ENCODE measurements at places on chromosomes 1 and 21.

DNA sequence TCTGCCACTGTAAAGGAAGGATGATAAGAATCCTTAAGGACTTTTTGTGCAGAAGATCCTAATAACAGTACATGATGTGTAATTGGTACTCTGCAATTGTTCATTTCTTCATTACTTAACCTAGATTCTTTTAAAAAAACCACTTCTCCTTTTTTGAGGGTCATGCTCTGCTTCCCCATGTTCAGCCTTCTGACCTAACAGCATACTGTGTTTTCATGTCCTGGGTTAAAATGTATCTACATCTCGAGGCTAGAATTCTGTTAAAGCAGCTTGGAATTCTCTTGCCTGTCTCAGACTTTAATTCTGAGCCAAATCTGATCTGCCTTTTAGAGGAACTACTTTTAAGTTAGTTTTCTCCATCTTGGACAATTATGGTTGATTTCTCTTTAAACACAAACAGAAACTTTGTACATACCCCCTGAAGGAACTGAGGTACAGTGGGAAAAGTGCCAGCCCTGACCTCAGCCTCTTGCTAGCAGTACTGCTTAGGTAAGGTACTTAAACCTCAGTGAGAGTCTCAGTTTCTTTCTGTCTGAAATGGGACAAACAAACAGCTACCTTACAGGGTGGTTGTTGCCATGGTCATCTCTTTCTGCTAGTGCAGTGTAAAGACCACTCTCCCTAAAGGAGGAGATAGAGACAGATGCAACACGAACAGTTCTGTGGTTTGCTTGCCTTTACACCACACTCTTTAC is 103.2 kb upstream of the DYNLT5 start:
- DNase-seq: no peak

DNA sequence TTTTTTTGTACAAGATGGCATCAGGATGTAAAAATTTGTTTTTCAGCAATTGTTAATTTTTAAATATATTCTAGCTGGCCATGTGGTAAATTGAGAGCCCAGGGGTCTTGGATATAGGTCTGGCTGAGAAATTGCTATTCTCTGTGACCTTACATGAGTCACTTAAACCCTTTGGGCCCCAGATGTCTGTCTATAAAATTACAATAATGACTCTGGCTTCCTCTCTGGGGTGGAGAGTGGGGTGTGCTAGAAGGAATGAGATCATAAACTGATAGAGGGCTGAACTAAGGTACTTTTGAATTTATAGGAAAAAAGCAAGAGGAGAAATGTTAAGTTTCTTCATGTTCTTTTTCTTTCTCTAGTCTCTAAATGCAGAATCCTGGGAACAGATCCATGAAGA is 12.4 kb upstream of the TCHH start:
- DNase-seq: no peak

DNA sequence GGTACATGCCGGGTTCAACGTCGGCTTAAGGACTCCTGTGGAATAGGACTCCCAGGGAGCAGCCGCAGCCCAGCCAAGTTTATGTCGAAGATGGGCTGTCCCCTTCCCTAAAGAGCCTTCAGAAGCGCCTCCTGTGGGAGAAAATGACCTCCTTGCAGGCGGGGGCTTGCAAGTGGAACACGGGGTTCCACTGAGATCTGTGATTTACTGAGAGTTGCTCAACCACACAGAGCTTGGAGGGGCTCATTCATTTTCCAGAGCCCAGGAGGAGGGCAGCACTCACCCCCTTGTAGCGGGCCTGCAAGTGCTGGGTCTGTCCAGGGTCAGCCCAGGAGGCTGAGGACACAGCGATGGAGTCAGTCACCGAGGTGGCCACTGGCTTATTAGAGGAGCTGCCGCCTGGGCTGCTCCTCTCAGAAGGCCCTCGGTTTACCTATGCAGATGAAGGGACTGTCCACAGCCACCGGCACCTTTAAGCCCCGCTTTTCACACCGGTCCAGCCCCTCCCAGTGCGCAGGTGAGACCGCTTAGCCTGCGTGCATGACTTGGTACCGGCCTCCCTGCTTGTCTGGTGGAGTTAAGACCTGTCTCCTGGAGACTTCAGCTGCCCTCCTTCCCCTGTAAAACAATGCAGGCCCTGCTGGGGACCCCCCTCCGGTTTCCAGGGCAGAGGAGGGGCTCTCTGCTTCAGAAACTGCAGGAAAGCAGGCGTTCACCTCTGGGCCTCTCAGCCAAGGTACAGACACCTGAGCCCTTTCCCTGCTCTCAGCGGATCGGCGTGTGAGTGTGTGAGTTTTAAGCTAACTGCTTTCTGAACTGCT is 57.5 kb downstream of the ATP5PO start:
- no peak for DNase-seq

DNA sequence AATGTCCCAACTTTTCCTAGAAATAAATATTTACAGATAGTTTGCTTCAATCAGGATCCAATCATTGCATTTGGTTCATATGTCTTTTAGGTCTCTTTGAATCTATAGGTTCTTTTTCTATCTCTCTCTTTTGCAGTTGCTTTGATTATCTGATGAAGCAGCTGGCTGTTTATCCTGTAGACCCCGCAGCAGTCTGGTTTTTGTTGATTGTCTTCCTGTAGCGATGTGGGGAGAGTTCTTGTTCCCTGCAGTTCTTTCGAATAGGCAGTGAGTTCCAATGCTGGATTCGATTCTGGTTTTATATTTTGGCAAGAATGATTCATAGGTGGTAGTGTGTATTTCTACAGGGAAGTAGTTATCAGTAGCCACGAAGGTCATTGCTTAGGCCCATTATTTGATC is 7.4 kb upstream of the MIXL1 start:
- DNase-seq: no peak

DNA sequence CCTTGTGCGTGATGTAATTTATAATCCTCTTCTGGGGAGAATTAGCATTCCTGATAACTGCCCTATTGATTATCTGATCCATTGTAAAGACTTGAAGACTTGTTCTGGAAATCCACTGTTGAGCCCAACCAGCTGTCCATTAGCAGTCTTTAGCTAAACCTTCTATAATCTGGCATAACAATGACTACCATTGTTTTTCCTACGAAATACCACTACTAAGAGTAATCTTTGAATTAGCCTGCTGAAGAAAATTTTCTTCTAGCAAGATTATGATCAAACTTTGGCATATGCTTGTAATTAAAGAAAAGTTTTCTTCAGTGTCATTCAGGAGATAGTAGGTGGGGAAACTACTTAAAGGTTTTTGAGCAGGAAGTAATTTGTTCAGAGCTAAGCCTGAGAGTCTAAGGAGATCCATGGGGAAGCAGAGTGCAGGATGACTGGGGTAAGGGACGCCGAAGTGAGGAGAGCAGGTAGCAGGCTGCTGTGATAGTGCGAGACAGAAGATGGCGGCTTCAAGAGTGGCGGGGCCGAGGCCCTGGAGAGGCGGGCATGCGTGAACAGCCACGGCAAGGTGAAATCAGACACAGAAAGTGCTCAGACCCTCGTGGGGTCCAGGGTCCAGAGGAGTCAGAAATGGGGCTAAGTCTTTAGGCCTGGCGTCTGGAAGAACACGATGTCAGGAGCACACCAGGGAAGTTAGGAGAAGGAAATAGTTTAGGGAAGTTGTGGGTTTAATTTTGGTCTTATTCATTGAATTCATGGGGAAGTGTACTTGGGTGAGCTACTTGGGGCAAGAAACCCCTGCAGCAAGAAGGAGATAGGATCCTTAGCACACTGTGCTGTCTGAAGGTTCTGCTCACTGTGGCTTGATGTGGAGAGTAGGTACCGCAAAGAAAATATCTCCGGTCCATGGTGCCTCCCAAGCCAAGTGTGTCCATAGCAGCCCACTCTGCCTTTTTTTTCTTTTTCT is 112.6 kb upstream of the ADAR start:
- no peak for DNase-seq

DNA sequence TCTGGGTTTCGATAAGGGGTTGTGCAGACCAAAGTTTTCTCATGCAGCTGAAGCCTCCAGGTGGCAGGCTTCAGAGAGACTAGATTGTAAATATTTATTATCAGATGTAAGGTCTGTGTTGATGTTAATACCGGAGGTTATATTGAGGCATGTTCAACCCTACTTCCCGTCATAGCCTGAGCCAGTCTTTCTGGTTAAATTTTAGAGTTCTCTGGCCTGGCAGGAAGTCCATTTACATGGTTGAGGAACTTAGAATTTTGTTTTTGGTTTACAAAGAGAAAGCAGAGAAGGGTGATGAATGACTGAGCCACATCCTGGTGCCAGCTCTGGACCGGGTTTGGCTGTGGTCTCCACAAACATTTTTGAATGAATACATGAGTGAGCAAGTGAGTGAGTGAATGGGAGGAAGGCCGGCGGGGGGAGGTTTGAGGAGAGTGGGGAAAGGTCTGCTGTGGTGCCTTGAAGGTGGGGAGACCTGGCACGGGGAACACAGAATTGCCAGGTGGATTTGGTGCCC is 218.5 kb downstream of the DISC1 start:
- no peak for DNase-seq

GRCh38 chr1:14520514-14521163 is 77.8 kb upstream of the KAZN start:
- no peak for DNase-seq

DNA sequence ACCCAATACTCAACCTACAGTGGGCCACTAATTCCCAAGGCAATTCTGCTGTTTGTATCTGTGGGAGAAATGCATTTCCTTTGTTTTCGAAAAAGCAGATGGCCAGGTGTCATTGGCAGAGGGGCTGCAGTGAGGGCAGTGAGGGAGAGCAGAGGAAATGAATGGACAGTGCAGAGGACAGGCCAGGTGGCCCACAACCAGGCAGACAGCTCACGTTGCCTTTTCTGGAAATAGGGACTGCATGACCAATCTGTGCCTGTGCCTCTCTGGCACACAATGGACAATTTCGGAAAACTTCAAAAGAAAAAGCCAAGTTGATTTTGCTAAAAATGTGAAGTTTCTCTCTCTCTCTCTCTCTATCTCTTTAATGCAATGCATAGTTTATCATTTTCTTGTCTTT is 52.6 kb upstream of the ETS2 start:
- no peak for DNase-seq

- no peak for DNase-seq
Measured at GRCh38 chr1:104120525-104120924, 370.8 kb downstream of the AMY1C start.

- DNase-seq: no peak
Measured at GRCh38 chr1:206112600-206113301, 4.4 kb downstream of the AVPR1B start.

GRCh38 chr1:19374926-19375325 is 62.8 kb downstream of the SLC66A1 start:
- DNase-seq: no peak

GRCh38 chr1:15918962-15919715 is 56.8 kb downstream of the ZBTB17 start:
- peak; percentile 25 for DNase-seq

- DNase-seq: no peak
Measured at GRCh38 chr1:192973988-192974387, 85.2 kb downstream of the UCHL5 start.

DNA sequence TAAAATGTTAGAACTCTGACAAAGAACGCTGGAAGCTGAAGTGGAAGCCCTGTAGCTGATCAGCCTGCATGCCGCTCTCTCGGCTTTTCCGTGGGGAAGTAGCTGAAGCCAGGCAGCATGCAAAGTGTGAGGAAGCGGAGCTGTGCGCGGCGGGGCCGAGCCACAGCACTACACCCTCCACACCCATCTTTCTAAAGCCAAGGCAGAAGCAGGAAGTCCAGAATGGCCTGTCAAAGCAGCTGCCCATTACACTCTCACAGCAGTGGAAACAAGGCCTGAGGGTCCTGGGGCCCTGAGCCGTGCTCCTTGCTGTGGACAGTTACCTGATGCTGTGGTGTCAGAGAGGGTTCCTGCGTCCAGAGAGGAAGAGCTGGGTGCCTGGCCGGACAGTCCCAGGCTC is 69.6 kb downstream of the UBR4 start:
- no peak for DNase-seq

DNA sequence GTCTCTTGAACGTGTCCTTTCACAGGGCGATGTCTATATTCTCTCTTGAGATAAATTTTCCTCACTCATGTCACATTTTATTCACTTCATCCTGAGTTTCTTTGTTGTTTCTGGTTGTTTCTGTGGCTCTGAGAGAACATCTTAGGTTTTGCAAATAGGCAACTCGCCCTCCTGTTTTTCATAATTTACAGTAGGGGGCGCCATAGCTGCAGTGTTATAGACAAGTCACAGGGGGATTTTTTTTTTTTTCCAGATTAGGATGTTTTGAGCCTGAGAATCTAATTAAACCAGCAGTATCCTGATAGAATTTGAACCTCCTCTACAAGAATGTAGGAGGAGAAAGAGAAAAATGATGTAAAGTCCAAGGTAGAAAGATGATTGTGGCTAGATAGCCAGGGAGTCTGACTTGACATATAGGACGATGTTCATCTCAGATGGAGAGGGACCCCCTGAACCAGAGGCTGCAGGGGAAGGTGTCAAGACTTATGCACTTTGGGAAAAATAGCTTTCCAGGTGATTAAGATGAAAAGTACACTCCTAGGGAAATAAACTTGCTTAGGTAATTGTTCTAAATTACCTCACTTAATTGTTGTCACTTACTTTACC is 76.3 kb downstream of the ZP4 start:
- DNase-seq: no peak

GRCh38 chr1:98084188-98084587 is 163.4 kb upstream of the DPYD start:
- DNase-seq: no peak

- DNase-seq: no peak
Measured at GRCh38 chr1:24866211-24867083, 63.6 kb downstream of the RUNX3 start.

DNA sequence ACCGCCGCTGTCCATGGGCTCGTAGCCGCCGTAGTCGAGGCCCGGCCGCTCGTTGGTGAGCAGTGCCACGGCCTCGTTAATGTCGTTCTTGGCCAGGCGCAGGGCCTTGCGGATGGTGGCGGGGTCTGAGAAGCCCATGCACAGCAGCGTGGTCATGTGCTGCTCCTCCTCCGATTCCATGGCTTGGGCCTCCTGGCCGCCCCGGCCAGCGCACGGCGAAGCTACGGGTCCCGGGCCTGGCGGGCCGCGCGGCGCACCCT is 300 bp downstream of the USP24 start:
- no peak for DNase-seq

DNA sequence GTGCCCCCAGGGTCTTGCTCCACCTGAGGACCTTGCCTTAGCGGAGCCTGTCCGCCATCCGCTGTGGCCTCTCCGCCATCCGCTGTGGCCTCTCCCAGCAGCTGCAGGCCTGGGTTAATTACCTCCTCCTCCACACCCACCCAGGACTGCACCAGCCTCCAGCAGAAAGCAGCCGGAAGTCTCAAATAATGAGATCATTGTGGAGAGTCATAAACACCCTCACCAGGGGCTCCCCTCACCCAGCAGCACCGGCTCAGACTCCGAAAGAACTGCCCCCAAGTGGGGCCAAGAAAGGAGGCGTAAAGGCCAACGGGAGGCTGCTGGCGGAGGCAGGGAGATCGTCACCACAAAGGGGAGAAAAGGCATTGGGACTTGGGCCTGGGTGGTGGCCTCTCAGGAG is 10.7 kb upstream of the GPR153 start:
- no peak for DNase-seq

GRCh38 chr1:1135339-1136136 is 19.6 kb upstream of the C1orf159 start:
- no peak for DNase-seq

GRCh38 chr1:34980715-34981114 is 4.4 kb downstream of the TMEM35B start:
- no peak for DNase-seq

GRCh38 chr1:160129558-160129957 is 14.0 kb downstream of the ATP1A2 start:
- no peak for DNase-seq

Measured in stimulated activated CD4-positive, alpha-beta T cell treated with anti-CD3 and anti-CD28 coated beads, Interleukin-15, amount 100 ng/mL, for 1 hour (primary cell).